Activated CD4-positive, alpha-beta T cell treated with anti-CD3 and anti-CD28 coated beads, Interleukin-2, amount 50 U/mL, for 24 hours (primary cell): ENCODE measurements at places on chromosomes 3 and 15.

GRCh38 chr3:172658344-172659245, 52.3 kb downstream of the NCEH1 start:
- DNase-seq = no peak

DNA sequence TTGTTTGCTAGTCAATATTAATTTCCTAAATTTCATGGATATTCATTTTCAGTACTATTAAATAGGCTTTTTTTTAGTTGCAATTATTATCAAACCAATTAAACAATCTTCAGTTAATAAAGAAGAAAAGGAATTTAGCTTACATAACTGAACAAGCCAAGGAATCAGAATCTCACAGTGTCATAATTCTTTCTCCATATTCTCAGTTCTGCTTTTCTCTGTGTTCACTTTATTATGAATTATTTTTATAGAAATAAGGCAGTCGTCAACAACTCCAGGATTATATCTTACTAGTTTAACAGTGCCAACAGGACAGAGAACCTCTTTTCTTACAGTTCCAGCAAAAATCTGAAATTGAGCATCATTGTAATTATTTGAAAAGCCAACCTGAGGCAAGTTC, 221.7 kb downstream of the CGGBP1 start:
- DNase-seq = no peak

GRCh38 chr3:135034891-135035440, 239.9 kb downstream of the EPHB1 start:
- DNase-seq = no peak

GRCh38 chr3:136239094-136239493, 11.0 kb upstream of the PCCB start:
- no peak for DNase-seq

- DNase-seq = no peak
These were observed 4.5 kb upstream of the GSK3B start for GRCh38 chr3:120098710-120099109.

DNA sequence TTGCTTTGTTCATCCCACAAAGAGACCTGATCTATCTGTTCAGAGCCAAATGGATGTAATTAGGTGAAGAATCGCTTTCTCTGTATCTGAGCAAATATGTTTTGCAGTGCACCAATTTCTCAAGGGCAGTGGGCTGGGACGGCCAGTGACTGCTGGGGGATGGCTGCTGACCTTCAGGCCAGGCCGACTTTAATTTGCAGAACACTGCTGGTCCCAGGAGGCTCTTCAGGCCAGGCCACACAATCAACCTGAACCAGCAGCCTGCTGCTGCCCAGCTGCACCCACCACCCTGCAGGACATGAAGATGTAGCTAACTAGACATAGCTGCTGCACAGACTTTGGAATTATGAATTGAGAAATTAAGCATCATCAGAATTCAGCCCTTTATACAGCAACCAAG, 194.4 kb upstream of the ONECUT1 start:
- no peak for DNase-seq

DNA sequence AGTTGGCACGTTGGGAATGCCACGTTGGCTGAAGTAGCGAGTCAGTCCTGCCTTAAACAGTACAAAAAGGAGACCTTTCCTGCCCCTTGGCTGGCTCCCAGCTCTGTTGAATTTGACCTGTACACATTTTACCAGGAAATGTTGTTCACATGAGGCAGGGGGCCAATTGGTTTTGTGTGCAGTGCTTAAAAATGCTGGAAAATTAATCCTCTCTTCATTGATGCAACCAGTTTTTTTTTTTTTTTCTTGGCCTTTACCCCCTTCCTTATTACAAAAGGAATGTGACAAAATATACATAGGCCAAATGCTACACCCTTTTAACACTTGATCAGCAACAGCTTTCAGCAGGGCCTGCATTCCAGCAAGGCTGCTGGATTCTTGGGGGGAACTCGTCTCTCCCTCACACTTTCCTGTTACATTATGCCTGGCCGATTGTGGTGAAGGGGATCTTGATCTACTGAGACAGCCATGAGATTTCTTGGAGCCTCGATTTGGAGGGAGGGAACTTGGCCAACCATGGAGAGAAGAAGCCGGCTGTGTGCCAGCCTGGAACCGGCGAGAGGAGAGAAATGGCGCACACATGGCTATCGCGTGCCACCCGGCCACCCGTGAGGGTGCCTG, 93.1 kb downstream of the DNASE1L3 start:
- DNase-seq = no peak

DNA sequence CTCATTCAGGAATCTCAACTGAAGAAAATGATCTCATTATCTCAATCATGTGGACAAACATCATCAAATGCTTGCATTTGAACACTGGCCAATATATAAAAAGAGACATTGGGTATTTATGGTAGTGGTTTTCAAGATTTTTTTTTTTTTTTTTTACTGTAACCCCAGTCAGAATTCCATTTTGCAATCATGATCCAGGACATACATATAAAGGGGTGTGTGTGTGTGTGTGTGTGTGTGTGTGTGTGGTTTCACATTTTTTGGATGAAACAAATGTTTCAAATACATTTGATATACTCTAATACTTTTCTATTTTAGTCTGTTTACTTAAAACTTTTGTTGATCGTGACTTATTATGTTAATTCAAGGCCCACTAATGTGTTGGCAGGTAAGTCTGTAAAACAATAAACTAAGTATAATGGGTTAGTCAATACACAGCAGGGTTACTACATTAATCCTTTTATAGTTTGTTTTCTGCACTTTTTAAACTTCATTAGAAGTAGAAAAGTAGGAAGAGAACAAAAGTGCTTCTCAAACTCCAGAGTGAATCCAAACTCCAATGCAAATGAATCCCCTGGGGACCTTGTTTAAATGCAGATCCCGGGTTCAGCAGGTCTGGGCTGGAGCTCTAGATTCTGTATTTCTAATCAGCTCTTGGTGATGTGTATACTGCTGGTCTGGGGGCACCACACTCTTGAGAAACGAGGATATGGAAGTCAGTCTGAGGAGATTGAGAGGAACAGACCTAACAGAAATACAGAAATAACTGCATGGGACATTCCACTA, 17.6 kb downstream of the THRB start:
- no peak for DNase-seq

DNA sequence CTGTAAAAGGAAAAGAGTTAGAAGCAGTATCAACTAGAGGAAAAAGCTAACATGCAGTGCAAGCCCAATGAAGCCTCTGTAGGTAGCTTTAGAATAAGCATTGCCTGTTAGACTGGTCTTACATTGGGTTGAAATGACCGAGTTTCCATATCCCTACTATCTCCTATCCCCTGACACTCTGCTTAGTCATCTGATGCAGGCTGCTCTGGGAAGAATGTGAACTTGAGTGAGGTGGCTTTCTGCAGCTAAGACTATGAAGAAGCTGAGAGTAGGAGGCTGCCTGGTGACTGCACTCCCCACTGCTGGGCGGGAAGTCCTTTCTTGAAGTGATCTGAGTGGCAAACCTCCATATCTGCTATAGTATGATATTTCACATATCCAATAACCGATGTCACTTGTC, 64.7 kb downstream of the OXSM start:
- DNase-seq = no peak

GRCh38 chr3:123947482-123947881, 13.5 kb downstream of the CCDC14 start:
- no peak for DNase-seq

DNA sequence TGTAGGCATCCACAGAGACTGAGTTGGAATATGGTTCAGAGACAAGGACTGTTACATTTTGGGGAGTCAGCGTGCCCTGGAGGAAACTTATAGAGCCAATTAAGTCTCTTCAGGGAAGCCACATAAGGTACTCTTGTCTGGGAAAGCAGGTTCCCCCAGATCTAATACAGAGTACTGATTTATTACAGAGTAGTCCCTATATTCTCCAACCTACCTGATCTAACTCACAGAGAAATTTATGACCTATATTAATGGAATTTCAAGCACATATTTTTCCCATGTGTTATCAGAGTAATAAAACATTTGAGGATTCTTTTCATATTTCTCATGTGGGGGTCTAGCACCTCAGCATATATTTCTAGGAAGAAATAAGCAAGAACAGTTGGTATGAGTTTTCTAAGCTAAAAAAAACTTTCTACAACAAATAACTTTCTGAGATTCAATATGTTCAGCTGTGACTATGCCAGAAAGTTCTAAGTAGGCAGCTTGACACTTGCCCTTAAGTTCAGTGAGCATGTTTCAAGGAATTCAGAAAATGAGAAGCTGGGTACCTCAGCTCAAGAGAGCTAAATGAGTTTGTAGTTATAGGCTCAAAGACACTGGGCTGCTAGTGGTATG, 75.3 kb upstream of the COL8A1 start:
- DNase-seq = no peak

GRCh38 chr3:197224034-197224444, 74.4 kb downstream of the DLG1 start:
- no peak for DNase-seq

DNA sequence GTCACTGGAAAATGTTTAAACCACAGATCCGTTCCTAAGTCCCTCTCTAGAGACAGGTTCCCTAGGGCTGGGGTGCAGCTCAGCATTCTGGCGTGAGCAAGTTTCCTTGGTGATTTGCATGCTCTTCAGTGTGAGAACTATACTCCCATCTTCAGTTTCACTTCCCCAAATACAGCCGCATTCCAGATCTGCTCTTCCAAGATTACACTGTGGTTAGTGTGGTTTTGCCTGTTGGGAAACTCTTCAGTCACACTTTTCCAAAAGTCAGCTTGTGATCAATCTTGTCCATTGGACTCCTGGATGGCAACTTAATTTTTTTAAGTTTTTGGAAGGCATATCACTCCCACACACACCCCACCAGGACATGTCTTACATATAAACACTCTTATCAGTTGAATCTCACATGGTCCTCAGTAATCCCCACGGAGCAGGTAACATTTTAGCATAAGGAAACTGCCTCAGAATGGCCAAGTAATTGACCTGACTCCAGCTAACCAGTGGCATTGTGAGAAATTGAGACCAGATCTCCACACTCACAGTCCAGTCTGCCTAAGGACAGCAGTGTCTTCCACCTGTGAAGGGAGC, 33.5 kb upstream of the PTPN23 start:
- no peak for DNase-seq

DNA sequence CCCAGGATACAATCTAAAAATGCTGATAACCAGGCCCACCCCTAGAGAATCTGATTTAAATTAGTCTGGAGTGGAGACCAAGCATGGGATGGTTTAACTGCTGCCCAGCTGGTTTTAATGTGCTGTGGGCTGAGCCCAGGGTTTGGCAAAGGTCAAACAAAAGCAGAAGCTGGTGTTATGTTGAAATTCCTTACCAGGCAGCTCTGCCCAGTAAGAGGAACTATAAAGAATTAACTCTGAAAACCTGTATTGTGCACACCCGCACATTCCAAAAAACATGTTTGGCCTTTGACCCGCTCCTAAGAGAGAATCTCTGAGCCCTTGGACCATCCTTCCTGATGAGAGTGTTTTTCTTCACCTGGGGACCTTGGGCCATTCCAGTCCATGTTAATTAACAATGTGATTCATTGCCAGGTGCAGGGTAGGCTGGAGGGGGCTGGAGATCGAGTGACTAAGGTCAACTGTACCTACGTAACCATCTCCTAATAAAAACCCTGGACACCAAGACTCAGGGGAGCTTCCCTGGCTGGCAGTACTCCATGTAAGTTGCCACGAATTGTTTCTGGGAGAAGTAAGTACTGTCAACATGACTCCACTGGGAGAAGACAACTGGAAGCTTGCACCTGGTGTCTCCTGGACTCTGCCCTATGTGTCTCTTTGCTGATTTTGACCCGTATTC, 10.9 kb downstream of the CCDC13 start:
- no peak for DNase-seq

- no peak for DNase-seq
These were observed 15.6 kb upstream of the RAF1 start for GRCh38 chr3:12679468-12679867.

DNA sequence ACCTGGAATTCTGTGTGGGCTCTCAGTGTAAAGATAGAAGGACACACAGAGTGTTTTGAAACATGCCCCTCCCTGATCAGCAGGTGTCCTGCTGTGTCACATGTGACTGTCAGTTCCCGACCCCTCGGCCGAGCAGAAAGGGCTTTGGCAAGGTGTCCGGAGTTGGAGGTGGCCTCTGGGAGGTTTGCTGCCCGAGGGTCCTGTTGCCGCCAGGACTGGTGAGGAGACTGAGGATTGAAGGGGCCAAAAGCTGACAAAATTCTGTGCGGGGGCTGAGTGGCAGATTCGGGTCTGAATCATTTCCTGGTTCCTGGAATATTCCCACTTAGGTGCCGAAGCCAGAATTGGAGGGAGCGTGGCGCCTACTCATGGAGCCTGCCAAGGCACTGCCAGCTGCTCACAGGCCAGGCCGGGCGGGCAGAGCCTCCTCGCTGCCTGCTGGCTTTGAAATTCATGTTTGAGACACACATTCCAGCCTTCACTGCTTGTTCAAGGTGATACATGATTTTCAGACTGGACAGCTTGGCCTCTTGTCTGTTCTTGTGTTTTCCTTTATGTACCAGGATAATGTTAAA, 83.8 kb downstream of the APBA2 start:
- DNase-seq = no peak

- DNase-seq = no peak
These were observed 3.5 kb downstream of the RFTN1 start for GRCh38 chr3:16509721-16510619.

GRCh38 chr3:100183608-100184125, 69.4 kb upstream of the FILIP1L start:
- no peak for DNase-seq

DNA sequence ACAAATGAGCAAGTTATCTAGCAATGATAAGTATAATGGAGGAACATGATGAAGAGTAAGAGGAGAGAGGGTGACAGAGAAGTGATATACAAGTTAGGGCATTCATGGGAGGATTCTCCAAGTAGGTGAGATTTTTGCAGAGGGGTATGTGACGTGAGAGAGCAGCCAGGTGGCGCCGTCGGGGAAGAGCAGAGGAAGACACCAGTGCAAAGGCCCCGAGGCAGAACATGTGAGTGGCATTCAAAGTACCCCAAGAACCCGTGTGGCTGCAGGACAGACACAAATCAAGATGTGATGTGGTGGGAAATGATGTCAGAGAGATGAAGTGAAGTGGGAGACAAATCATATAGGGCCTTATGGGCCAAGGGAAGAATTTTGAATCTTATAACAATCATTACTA, 81.8 kb upstream of the GRM7 start:
- no peak for DNase-seq

- DNase-seq = no peak
These were observed 93.9 kb upstream of the SLCO3A1 start for GRCh38 chr15:91759560-91759959.
